Body of pancreas (tissue), 4 donors: ENCODE measurements at places on chromosomes 11 and 22. TPM values are rescaled to one million over a fixed set of nuclear protein-coding genes. Genes with fewer than 3 reads are reported as not detected.

DNA sequence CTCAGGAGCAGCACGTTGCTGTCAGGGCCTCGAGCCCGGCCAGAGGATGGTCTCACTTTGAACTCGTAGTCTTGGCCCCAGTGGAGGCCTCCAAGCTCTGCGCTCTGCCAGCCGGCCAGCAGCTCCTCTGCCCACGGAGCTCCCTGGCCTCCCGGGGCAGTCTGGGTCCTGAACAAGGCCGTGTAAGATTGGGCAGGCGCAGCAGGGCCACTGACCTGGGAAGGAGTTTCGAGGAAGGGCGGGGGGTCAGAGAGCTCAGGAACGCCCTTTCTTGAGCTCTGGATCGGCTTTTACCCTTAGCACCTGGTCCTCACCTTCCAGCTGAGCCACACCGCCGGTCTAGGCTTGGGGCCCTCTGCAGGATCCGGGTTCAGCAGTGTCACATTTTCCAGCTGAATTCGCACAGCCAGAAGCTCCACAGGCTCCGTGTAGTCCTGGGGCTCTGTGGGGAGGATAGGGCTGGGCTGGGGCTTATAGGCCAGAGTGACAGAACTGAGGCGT, 2.1 kb downstream of the ROBO4 start:
- H3K36me3 ChIP-seq, result no peaks in the 10 kb centered on the region
- H3K27ac ChIP-seq, result no peak overlapping the region
- no peaks in the 10 kb centered on the region for H3K4me1 ChIP-seq
- DNase-seq, result no peak

GRCh38 chr11:88631497-88631896, 294.0 kb upstream of the CTSC start:
- DNase-seq, result no peak
- no peaks in the 10 kb centered on the region for H3K27me3 ChIP-seq
- no peak overlapping the region for H3K27ac ChIP-seq
- H3K4me3 ChIP-seq, result no peak overlapping the region

SHISA8 gene
- not detected for total RNA-seq

USH1C gene
- 20.8 TPM for total RNA-seq

- no peak overlapping the region for H3K27ac ChIP-seq
- H3K36me3 ChIP-seq, result peaks cover 1% of the 10 kb centered on the region
- H3K4me3 ChIP-seq, result no peak overlapping the region
- peaks cover 15% of the 10 kb centered on the region for H3K4me1 ChIP-seq
- no peak for DNase-seq
- H3K27me3 ChIP-seq, result no peaks in the 10 kb centered on the region
Measured at GRCh38 chr11:36101466-36101865, 157.6 kb downstream of the LDLRAD3 start.

DNA sequence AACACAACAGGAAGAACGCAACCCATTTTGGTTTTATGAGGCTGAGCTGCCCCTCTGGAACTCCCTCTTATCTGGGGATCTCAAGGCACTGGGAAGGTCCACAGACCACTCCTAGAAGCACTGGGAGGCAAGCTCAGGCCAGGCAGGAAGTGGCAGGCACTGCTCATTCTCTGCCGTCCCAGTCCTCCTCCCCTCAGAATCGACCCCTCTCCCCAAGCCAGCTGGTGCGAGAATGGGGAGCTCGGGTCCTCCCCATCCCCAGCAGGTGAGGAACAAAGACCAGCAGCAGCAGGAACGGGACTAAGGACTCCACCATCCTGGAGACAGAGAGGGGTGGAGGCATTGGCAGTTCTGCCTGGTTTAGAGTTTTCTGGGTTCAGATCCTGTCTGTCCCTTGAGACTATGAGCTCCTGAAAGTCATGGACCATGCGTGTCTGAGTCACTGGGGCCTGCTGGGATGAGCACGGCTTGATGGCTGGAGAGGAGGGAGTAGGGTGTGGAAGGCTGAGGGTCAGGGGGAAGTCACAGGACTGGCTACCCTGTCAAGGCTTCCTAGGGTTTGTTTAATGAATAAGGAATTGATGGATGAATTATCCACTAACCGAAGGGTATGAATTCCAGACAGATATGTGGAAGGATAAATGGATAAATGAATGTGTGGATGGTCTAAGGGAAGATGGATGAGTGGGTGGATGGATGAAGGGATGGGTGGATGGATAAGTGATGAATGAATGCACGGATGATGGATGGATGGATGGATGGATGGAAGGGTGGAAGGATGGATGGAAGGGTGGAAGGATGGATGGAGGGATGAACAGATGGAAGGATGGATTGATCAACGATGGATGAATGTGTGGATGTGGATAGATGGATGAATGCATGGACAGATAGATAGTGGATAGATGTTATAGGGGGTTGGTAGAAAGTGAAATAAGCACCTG, 6.4 kb downstream of the MYEOV start:
- no peaks in the 10 kb centered on the region for H3K27me3 ChIP-seq
- H3K4me1 ChIP-seq, result peaks cover 32% of the 10 kb centered on the region
- DNase-seq, result no peak
- H3K4me3 ChIP-seq, result no peak overlapping the region
- H3K27ac ChIP-seq, result no peak overlapping the region

GRCh38 chr11:61817471-61818202, 834 bp upstream of the FADS1 start:
- no peak for DNase-seq
- no peak overlapping the region for H3K27ac ChIP-seq
- no peaks in the 10 kb centered on the region for H3K36me3 ChIP-seq
- peaks cover 30% of the 10 kb centered on the region for H3K4me1 ChIP-seq
- no peaks in the 10 kb centered on the region for H3K27me3 ChIP-seq

RIMBP3C gene
- total RNA-seq, result not detected

TMEM135 gene
- total RNA-seq, result 20.1 TPM

DNA sequence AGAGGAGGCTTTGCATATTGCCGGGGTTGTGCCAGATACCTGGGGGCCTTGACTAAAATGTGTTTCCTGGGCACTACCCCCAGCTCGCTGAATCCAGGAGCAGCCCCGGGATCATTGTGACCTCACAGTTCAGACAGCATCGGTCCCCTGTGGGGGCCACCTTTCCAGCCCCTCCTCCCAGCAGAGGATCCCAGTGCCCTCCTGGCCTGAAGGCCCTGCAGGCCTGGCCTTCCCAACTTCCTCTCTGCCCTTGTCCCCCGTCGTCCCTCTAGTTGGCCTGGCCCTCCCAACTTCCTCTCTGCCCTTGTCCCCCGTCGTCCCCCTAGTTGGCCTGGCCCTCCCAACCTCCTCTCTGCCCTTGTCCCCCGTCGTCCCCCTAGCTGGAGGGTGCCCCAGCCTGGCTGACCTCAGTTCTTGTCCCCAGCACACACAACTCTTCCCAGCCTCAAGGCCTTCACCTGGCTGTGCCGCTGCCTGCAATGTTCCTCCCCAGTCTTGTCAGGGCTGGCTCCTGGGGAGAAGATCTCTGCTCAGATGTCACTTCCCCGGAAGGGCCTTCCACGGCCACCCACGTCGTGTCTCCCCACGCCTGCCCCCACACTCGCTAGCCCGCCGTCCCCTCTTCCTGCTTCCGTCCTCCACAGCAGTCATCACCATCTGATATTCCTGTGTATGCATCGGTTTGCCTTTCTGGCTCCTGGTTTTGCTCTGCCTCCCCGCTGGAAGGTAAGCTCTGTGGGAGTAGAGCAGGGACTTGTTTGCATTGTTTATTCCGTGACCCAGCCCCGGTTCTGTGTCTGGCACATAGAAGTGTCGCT, 12.6 kb upstream of the ANO1 start:
- H3K27me3 ChIP-seq, result no peaks in the 10 kb centered on the region
- peaks cover 10% of the 10 kb centered on the region for H3K4me1 ChIP-seq
- no peak overlapping the region for H3K27ac ChIP-seq
- H3K36me3 ChIP-seq, result no peaks in the 10 kb centered on the region
- DNase-seq, result no peak

DNA sequence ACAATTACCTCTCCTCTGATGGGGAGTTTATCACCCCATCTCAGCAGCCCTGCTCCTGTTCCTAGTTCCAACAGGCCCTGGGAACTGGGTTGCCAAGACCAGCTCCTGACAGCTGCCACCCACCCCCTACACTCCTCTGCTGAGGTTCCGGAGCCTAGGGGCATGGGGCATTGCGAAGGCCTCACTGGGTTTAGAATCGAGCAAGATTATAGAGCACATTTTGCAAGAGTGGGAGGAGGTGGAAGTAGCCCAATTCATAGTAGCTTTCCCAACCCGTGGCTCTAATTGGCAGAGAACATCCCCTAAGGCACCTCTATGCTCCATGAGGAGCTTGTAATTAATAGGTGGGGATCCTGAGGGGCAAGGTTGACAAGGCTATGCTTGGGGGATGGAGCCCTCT, 23.0 kb downstream of the MYEOV start:
- no peaks in the 10 kb centered on the region for H3K36me3 ChIP-seq
- H3K4me1 ChIP-seq, result peaks cover 25% of the 10 kb centered on the region
- DNase-seq, result no peak
- no peaks in the 10 kb centered on the region for H3K27me3 ChIP-seq
- no peak overlapping the region for H3K27ac ChIP-seq
- H3K4me3 ChIP-seq, result no peak overlapping the region

- DNase-seq, result no peak
- H3K4me1 ChIP-seq, result no peaks in the 10 kb centered on the region
- H3K27me3 ChIP-seq, result no peaks in the 10 kb centered on the region
- no peak overlapping the region for H3K27ac ChIP-seq
- no peak overlapping the region for H3K4me3 ChIP-seq
Measured at GRCh38 chr11:103875855-103876510, 160.5 kb upstream of the DDI1 start.

DNAJB7 gene
- total RNA-seq, result not detected

GRCh38 chr22:46421267-46421666, 85.8 kb downstream of the TRMU start:
- no peaks in the 10 kb centered on the region for H3K4me1 ChIP-seq
- no peak overlapping the region for H3K4me3 ChIP-seq
- H3K27me3 ChIP-seq, result no peaks in the 10 kb centered on the region
- no peaks in the 10 kb centered on the region for H3K36me3 ChIP-seq
- H3K27ac ChIP-seq, result no peak overlapping the region

GRCh38 chr11:134261626-134262488, 8.5 kb downstream of the ACAD8 start:
- no peaks in the 10 kb centered on the region for H3K36me3 ChIP-seq
- H3K27ac ChIP-seq, result no peak overlapping the region
- no peak for DNase-seq
- H3K27me3 ChIP-seq, result no peaks in the 10 kb centered on the region
- no peak overlapping the region for H3K4me3 ChIP-seq

C11orf21 gene
- total RNA-seq, result 0.33 TPM

DNA sequence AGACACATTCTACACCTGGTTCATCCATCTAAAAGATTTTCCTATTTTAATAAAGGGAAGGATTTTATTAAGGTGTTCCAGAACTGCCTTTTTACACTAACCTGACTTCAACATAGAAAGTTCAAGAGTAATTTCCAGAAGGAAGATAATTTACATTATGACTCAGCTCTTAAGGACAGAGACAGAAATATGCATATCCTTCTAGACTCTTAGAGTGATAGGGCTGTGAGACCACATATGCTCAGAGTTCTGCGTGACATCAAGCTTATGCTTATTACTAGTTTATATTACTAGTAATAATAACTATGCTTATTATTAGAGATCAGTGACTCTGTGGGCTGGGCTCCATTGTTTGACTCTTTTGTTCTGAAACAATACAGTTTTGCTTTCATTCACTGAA, 4.6 kb downstream of the PDGFD start:
- H3K4me3 ChIP-seq, result no peak overlapping the region
- peaks cover 18% of the 10 kb centered on the region for H3K4me1 ChIP-seq
- no peak for DNase-seq
- no peaks in the 10 kb centered on the region for H3K36me3 ChIP-seq
- no peak overlapping the region for H3K27ac ChIP-seq

DNA sequence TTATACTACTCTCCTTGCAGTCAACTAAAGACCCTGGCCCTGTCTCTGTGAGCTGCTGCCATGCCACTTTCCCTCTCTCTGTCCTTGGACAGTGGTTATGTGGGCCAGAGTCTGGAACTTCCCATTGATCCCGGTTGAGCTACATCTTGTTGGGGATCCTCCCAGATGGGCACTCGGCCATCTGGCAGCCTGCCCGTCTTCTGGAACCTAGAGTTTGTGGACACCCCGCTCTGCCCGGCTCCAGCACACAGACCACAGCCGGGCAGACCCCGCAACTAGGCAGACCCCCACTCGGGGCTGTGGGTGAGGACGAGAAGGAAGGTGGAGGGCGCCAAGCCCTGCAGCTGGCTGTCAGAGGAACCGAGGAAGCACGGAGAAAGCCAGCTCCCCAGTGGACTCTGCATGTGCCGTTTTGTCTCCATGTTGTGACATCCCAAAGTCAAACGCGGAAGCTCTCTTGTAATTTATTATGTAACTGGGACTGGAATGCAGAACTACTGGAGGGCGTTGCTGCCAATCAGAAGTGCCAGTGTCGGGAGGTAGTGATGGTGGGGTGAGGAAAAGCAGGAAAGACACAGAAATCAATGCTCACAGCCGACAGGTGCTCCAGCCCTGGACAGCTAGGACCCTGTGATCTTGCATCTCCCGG, 207.7 kb downstream of the CEP164 start:
- DNase-seq, result peak; percentile 49
- H3K36me3 ChIP-seq, result no peaks in the 10 kb centered on the region
- no peaks in the 10 kb centered on the region for H3K4me1 ChIP-seq
- H3K4me3 ChIP-seq, result no peak overlapping the region
- no peaks in the 10 kb centered on the region for H3K27me3 ChIP-seq

GRCh38 chr22:17086296-17086695, 1.5 kb downstream of the IL17RA start:
- DNase-seq, result no peak
- peaks cover 26% of the 10 kb centered on the region for H3K4me1 ChIP-seq
- H3K27me3 ChIP-seq, result no peaks in the 10 kb centered on the region
- peak overlapping the region; percentile 88 for H3K4me3 ChIP-seq
- H3K27ac ChIP-seq, result no peak overlapping the region

DNA sequence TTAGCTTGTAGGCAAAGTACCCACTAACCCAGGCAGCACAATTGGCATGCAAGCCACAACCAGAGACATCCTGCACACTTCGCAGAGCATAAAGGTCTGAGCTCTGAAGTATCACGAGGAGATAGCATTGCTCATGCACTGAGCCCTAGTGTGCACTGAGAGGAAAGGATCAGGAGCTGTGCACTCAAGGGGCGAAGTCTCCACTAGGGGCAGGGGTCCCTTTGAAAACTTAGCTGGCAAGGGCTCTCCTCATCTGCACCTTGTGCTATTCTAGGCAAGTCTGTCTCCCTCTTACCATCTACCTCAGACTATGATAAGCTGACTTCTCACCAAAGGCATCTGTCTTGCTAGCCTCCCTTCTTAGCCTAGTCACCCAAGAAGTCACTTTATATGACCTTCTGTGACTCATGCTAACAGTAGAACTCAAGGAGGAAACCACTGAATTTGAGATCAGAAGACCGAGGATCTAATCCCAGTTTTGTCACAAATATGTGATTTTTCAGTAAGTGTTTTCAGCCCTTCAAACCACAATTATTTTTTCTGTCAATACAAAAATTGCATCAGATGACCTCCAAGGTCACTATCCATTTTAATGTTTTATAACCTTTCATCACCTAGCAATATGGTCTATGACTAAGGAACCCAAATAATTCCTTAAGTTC, 1078.0 kb downstream of the NTM start:
- peaks cover 7% of the 10 kb centered on the region for H3K4me1 ChIP-seq
- no peak for DNase-seq
- H3K27me3 ChIP-seq, result no peaks in the 10 kb centered on the region
- no peak overlapping the region for H3K27ac ChIP-seq
